B cell (primary cell): ENCODE measurements at places on chromosomes 5 and 9. TPM values are rescaled to one million over a fixed set of nuclear protein-coding genes. Genes with fewer than 3 reads are reported as not detected.

DNA sequence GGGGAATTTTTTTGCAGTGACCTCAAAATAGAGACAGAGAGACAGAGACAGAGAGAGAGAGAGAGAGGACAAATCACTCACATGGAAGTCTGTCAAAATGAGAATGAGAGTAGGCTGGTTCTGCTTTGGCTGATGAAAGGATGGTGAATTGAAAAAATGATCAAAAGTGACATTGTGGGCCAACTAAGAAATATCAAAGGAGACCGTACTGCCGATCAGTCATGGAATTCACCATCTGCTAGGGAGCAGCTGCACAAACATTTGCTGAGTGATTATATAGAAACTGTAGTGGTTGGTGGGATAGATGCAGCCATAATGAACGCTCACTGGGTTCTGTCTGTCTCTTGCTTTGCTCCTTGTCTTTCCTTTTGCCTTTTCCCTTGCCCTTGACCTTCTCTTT lies 476.6 kb upstream of the SGCD start:
- no peaks in the 10 kb centered on the region for H3K4me1 ChIP-seq
- no peak overlapping the region for H3K4me3 ChIP-seq
- H3K27me3 ChIP-seq: no peaks in the 10 kb centered on the region

GRCh38 chr5:129541648-129542251 lies 81.7 kb downstream of the ADAMTS19 start:
- H3K4me1 ChIP-seq: no peaks in the 10 kb centered on the region
- DNase-seq: no peak
- no peak overlapping the region for H3K27ac ChIP-seq
- no peaks in the 10 kb centered on the region for H3K36me3 ChIP-seq

DNA sequence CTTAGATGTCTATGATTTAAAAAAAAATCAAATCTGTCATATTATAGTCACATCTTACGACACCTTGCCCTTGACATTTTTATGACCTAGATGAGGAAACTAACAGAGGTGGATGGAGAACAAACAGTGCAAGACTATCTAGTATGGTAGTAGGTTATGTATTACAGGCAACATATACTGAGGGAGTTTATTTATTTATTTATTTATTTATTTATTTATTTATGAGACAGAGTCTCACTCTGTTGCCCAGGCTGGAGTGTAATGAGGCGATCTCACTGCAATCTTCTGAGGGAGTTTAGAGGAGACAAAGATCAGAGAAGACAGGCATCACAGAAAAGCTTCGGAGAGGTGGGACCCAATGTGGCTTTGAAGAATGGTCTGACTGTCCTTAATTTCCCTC lies 4.5 kb upstream of the PBX3 start:
- no peak for DNase-seq
- no peaks in the 10 kb centered on the region for H3K36me3 ChIP-seq
- no peaks in the 10 kb centered on the region for H3K27me3 ChIP-seq
- peaks cover 3% of the 10 kb centered on the region for H3K4me1 ChIP-seq

DNA sequence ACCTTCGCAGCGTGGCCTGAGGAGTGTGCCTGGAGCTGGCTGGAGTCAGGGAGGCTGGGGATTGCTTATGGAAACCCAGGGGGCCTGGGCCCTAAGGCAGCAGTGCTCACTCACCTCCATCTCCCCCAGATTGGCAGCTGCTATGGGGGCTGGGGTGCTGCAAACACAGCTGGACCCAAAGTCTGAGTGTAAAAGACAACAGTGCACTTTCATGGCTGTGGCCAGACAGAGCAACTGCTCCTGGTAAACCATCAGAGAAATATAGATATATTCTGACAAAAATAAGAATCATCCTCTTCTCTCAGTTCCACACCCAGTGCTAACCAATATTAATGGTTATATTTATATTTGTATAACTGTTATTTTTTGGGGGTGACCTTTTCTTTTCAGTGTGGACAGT lies 123.9 kb downstream of the TENT4A start:
- H3K4me3 ChIP-seq: no peak overlapping the region
- H3K4me1 ChIP-seq: no peaks in the 10 kb centered on the region
- no peak for DNase-seq
- H3K36me3 ChIP-seq: no peaks in the 10 kb centered on the region

DNA sequence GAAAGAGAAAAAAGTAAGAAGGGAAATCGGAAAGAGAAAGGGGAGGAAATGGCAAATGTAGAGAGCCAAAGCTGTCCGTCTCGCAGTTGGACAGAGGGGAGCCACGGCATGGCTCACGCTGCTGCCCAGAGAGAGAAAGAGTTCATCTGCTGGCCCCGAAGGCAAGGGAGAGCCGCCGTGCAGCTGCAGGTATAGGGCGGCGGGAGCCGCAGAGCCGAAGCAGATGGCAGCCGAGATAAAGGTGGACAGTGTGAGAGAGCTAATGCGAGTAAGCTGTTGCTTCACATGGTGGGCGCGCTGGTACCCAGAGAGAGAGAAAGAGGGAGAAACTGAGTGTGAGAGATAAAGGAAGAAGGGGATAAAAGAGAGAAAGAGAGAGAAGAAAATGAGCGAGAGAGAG lies 188.4 kb upstream of the PPP1R26 start:
- no peak overlapping the region for H3K4me3 ChIP-seq
- no peak for DNase-seq
- H3K4me1 ChIP-seq: no peaks in the 10 kb centered on the region
- no peaks in the 10 kb centered on the region for H3K36me3 ChIP-seq

GRCh38 chr9:19967888-19968459 lies 179.1 kb upstream of the SLC24A2 start:
- DNase-seq: no peak
- H3K27me3 ChIP-seq: no peaks in the 10 kb centered on the region
- no peaks in the 10 kb centered on the region for H3K36me3 ChIP-seq
- H3K4me3 ChIP-seq: no peak overlapping the region

GRCh38 chr9:89473762-89474469 lies 24.0 kb downstream of the SEMA4D start:
- H3K27ac ChIP-seq: no peak overlapping the region
- no peak overlapping the region for H3K4me3 ChIP-seq
- DNase-seq: no peak
- no peaks in the 10 kb centered on the region for H3K27me3 ChIP-seq
- peaks cover 46% of the 10 kb centered on the region for H3K4me1 ChIP-seq

DNA sequence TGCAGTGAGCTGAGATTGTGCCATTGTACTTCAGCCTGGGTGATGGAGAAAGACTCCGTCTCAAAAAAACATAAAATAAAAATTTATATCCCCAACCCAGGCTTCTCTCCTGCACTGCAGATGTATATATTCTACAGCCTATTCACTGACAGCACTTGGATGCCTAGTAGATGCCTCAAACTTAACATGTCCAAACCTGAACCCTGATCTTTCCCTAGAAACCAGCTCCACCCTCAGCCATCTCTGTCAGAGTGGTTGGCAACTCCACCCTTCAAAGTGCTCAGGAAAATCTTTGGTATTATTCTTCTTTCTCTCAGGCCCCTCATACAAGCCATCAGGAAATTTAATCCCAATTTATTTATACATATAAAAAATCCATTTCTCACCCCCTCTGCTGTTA lies 36.9 kb upstream of the TXN start:
- no peaks in the 10 kb centered on the region for H3K4me1 ChIP-seq
- DNase-seq: no peak
- H3K36me3 ChIP-seq: no peaks in the 10 kb centered on the region
- H3K27me3 ChIP-seq: no peaks in the 10 kb centered on the region
- no peak overlapping the region for H3K27ac ChIP-seq

DNA sequence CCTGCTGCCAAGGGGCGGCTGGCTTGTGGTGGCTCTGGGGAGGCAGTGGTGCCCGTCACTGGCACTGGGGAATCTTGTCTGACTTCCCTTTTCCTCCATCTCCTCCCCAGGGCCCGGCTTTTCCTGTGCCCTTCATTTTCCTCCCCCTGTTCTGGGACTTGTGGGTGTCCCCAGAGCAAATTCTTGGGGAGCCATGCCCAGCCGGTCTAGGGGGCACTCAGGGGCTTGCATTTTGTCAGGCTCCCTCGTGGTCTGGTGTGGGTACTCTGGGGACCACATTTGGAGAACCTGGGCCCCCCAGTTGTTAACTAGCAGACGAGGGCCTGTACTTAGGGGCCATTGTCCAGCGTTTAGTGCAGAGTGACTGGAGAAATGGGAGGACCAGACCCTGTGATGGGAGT lies 105.2 kb upstream of the IER5L start:
- H3K27ac ChIP-seq: no peak overlapping the region
- H3K36me3 ChIP-seq: no peaks in the 10 kb centered on the region
- H3K4me1 ChIP-seq: no peaks in the 10 kb centered on the region
- no peak overlapping the region for H3K4me3 ChIP-seq
- H3K27me3 ChIP-seq: no peaks in the 10 kb centered on the region

DNA sequence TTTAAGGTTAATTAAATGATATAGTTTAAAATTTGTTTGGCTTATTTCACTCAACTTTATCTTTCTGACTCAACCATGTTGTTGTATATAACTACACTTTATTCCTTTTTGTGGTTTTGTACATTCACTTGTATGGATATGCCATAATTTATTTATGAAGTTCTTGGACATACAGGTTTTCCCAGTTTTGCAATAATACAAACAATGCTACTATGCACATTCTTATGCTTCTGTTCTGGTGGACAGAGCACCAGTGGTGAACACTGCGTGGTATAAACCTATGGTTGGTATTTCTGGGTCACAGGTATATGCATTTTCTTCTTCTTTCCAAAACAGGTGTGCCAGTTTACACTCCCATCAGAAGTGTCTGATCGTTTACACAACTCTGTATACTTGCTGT lies 35.7 kb upstream of the TRIM14 start:
- no peak overlapping the region for H3K27ac ChIP-seq
- H3K27me3 ChIP-seq: no peaks in the 10 kb centered on the region
- H3K4me3 ChIP-seq: no peak overlapping the region
- DNase-seq: no peak
- no peaks in the 10 kb centered on the region for H3K4me1 ChIP-seq

DNA sequence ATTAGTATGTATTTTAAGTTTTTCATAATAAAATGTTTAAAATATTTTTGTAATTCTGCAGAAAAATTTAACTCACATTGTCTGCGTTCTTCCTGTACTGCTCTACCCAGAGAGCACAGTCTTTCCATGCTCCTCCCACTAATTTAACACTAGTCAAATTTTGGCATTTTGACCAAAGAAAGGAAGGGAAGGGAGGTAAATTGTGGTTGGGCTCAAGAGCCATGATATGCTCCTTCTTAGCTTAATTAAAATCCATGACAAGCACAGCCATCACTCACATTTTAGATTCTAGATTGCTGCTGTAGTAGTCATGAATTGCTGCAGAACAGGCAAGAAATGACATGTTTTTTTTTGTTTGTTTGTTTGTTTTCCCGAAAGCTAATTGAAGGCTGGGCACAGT lies 98.4 kb downstream of the NLN start:
- no peaks in the 10 kb centered on the region for H3K27me3 ChIP-seq
- DNase-seq: no peak
- H3K4me1 ChIP-seq: peaks cover 17% of the 10 kb centered on the region
- no peak overlapping the region for H3K4me3 ChIP-seq
- no peaks in the 10 kb centered on the region for H3K36me3 ChIP-seq

DNA sequence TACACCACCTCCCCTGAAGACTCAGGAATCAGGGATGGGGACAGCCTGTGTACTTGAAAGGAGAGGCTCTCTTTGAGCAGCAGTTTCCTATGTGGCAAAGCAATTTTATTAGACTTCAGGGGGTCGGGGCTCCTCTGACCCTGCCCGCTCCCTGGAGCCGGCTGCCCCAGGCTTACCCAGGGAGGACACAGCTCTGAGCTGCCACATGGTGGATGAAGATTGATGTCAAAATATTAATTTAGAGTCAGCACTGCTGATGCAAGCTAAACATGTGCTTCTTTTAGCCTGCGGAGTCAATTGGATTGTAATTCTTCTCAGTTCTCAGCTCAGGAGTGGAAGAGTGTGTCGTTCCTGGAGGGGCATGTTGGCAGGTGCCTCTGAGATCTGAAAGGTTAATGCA lies 606.1 kb downstream of the KIF4B start:
- no peak overlapping the region for H3K4me3 ChIP-seq
- no peak overlapping the region for H3K27ac ChIP-seq
- DNase-seq: no peak
- H3K4me1 ChIP-seq: no peaks in the 10 kb centered on the region
- no peaks in the 10 kb centered on the region for H3K36me3 ChIP-seq
- H3K27me3 ChIP-seq: no peaks in the 10 kb centered on the region

- H3K4me1 ChIP-seq: peaks cover 5% of the 10 kb centered on the region
- H3K4me3 ChIP-seq: no peak overlapping the region
- H3K27ac ChIP-seq: no peak overlapping the region
- no peaks in the 10 kb centered on the region for H3K27me3 ChIP-seq
- DNase-seq: no peak
- H3K36me3 ChIP-seq: no peaks in the 10 kb centered on the region
These were observed 12.2 kb downstream of the PPP3R2 start for GRCh38 chr9:101582553-101582952.

DNA sequence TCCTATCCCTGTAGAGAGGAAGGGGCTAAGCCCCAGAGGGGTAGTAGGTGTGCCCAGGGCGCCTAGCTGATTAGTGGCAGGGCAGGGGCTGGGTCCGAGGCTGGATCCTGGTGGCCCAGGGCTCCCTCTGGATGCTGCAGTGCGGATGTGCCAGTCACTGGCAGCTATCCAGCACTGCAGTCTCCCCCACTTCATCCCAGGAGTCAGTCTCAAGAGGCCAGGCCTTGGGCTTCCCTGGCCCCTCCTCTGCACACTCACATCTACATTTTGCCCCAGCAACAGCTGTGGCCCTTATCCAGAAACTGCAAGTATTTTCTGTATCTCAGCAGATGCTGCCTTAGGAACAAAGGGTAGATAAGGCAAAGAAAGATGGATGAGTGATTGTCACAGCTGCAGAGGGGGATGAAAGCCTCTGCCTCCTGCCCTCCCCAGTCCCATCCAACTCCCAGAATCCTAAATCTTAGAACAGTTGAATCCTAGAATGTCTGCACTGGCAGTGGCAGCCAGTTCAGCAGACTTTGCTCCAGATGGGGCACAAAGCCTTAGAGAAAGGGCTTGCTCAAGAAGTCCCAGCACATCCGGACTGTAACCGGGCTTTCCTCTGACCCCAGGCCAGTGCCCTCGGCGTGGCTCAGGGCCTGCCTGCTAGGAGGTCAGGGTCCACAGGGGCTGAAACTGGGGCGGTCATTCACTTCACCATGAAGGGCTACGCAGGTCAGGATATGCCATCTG lies 1.6 kb downstream of the ANXA6 start:
- DNase-seq: peak; percentile 57
- H3K4me1 ChIP-seq: peaks cover 80% of the 10 kb centered on the region
- H3K27me3 ChIP-seq: no peaks in the 10 kb centered on the region
- peaks cover 34% of the 10 kb centered on the region for H3K36me3 ChIP-seq
- H3K4me3 ChIP-seq: peak overlapping the region; percentile 87

CBY3 gene
- total RNA-seq: 0.37 TPM in 1 of 2 replicates, not detected in the other

SPINK13 gene
- not detected in 2 replicates for total RNA-seq
